ENCODE measurements at places on chromosomes 2 and 18.
A peak's percentile ranks its signal among the peaks of the same experiment; 100 is the strongest.

DNA sequence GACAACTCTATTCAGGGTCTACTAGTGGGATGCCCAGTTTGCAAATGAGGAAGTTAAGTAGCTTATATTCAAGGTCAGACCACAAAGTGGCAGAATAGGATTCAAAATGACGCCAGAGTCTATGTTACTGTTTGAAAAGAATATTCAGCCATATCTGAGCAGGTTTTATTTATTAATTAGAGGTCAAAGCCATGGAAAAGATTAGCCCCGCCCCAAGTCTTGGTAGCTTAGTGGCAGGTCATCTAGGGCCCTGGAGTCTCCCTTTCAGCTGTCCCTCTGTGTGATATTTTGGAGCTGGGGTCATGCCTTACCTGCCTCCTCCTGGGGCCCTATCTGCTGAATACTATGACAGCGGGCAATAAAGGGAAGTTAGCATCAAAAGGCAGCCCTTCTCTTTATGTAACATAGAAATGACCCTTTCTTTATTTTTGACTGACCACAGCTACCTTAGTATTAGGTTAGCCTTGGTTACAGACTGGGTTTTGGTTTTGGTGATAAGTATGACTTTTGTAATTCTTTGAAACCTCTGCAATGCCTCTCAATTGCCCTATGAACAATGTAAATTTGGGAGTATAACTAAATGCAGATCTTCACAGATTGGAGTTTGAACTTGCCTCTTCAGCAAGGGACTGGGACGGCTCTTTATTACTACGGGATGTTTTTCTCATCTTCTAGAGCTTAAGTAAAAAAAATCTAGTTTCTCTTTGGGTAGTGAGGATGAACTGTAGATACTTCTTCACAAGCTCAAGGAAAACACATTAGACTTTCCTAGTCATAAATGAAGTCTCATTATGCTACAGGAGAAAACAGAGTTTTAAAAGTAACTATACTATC lies 153.0 kb upstream of the ITGA4 start:
- DNase-seq: no peak
- H3K27ac ChIP-seq: peak overlapping the region; percentile 6
- no peaks in the 10 kb centered on the region for H3K27me3 ChIP-seq
- H3K36me3 ChIP-seq: no peaks in the 10 kb centered on the region
- H3K4me3 ChIP-seq: no peak overlapping the region

GRCh38 chr2:134634054-134634753 lies 84.6 kb downstream of the TMEM163 start:
- H3K27ac ChIP-seq: no peak overlapping the region
- no peaks in the 10 kb centered on the region for H3K36me3 ChIP-seq
- no peak for DNase-seq
- H3K4me3 ChIP-seq: no peak overlapping the region

DNA sequence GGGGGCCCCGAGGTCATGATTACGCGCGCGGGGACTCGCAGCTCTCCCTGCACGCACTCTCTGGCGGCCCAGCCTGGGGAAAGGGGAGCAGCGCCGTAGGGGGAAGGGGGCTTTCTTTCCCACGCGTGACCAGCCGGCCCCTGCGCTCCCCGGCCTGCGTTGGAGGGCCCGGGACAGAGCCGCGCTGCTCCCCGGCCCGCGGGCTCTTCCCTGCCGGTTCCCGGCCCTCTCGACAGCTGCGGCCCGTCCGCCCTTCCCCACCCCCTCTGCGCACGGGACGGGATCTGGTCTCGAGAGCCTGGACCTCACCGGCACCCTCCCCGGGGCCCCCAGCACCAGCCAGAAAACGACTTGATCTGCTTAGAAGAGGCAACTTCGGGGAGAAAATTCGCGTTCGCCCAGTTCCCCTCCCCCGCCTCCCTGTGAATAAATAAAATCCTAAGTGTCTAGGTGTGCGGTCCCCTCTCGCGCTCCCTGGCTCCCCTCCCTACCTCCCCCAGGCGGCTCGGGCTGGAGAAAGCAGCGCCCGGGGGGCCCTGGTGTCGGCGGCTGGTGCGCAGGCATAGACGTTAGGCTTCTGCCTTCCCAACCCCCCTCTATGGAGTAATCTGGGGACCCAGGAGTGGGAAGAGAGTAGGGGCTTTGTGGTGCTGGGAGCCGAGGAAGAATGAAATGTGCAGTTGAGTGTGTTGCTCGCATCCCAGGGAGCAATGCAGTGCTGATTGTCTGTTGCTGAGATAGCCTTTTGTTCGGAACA lies 803 bp upstream of the FIGN start:
- H3K27me3 ChIP-seq: no peaks in the 10 kb centered on the region
- DNase-seq: peak; percentile 90
- no peaks in the 10 kb centered on the region for H3K36me3 ChIP-seq
- H3K4me1 ChIP-seq: peaks cover 33% of the 10 kb centered on the region
- peak overlapping the region; percentile 86 for H3K27ac ChIP-seq

GRCh38 chr2:234996069-234996940 lies 44.5 kb downstream of the SH3BP4 start:
- peaks cover 51% of the 10 kb centered on the region for H3K4me1 ChIP-seq
- H3K27me3 ChIP-seq: no peaks in the 10 kb centered on the region
- no peak overlapping the region for H3K4me3 ChIP-seq
- peak; percentile 96 for DNase-seq

GRCh38 chr2:98280376-98281102 lies 65.7 kb upstream of the CNGA3 start:
- no peaks in the 10 kb centered on the region for H3K27me3 ChIP-seq
- H3K36me3 ChIP-seq: no peaks in the 10 kb centered on the region
- no peak overlapping the region for H3K4me3 ChIP-seq
- no peak overlapping the region for H3K27ac ChIP-seq

- no peaks in the 10 kb centered on the region for H3K4me1 ChIP-seq
- no peak overlapping the region for H3K27ac ChIP-seq
- DNase-seq: no peak
- H3K4me3 ChIP-seq: no peak overlapping the region
- no peaks in the 10 kb centered on the region for H3K27me3 ChIP-seq
Measured at GRCh38 chr2:155665704-155666103, 666.8 kb downstream of the NR4A2 start.

DNA sequence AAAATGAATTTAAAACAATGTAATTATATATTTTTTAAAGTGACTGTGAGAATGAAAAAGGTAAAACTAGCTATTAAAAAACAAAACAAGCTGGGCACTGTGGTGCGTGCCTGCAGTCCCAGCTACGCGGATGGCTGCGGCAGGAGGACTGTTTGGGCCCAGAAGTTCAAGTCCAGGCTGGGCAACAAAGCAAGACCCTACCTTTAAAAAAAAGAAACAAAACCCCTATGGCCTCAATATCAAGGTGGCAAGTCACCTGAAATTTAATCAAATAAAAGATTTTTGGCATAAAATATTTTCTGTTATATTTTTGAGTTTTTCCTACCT lies 46.9 kb upstream of the STRN start:
- H3K4me3 ChIP-seq: no peak overlapping the region
- no peaks in the 10 kb centered on the region for H3K27me3 ChIP-seq
- no peak overlapping the region for H3K27ac ChIP-seq
- no peaks in the 10 kb centered on the region for H3K4me1 ChIP-seq

- H3K27me3 ChIP-seq: peaks cover 63% of the 10 kb centered on the region
- peaks cover 18% of the 10 kb centered on the region for H3K4me1 ChIP-seq
- no peak overlapping the region for H3K27ac ChIP-seq
- H3K4me3 ChIP-seq: no peak overlapping the region
- peak; percentile 63 for DNase-seq
Measured at GRCh38 chr18:37570336-37570930, 4.8 kb upstream of the CELF4 start.

DNA sequence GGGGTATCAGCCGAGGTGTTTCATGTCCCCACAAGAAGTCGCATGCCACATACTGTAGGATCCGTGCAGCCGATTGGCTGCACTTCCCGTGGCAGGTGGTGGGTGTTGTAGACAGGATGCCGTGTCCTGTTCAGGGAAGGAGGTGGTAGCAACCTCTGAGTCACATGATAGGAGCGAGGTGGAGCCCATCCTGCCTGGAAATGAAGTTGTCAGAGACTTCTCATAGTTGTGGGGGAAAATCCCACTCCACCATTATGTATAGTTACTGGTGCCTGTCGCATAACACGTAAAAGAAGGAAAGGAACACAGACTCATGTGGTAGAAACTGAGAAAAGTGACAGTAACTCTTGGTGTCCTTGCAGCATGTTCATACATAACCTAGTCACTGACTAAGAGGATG lies 91.4 kb upstream of the IL1R2 start:
- H3K4me3 ChIP-seq: no peak overlapping the region
- no peaks in the 10 kb centered on the region for H3K27me3 ChIP-seq
- no peak for DNase-seq
- no peaks in the 10 kb centered on the region for H3K36me3 ChIP-seq
- H3K27ac ChIP-seq: no peak overlapping the region

DNA sequence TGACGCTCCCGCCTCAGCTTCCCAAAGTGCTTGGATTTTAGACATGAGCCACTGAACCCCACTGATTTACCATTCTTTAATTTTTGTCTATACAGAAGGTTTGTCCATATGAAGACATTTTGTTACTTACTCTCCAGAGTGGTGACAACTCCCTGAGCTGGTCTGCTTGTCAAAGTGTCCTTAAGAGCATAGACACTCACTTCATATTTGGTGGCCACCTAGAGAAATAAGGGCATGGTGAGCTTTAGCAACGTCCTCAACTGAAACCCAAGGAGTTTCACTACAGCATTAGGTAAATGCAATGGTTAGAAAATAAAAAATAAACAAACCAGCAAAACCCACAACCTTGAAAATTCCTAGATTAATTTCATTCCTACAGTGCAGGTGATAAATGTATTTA lies 57.8 kb downstream of the FN1 start:
- H3K27ac ChIP-seq: no peak overlapping the region
- no peak for DNase-seq
- no peaks in the 10 kb centered on the region for H3K4me1 ChIP-seq
- peaks cover 70% of the 10 kb centered on the region for H3K36me3 ChIP-seq
- no peaks in the 10 kb centered on the region for H3K27me3 ChIP-seq
- H3K4me3 ChIP-seq: no peak overlapping the region

DNA sequence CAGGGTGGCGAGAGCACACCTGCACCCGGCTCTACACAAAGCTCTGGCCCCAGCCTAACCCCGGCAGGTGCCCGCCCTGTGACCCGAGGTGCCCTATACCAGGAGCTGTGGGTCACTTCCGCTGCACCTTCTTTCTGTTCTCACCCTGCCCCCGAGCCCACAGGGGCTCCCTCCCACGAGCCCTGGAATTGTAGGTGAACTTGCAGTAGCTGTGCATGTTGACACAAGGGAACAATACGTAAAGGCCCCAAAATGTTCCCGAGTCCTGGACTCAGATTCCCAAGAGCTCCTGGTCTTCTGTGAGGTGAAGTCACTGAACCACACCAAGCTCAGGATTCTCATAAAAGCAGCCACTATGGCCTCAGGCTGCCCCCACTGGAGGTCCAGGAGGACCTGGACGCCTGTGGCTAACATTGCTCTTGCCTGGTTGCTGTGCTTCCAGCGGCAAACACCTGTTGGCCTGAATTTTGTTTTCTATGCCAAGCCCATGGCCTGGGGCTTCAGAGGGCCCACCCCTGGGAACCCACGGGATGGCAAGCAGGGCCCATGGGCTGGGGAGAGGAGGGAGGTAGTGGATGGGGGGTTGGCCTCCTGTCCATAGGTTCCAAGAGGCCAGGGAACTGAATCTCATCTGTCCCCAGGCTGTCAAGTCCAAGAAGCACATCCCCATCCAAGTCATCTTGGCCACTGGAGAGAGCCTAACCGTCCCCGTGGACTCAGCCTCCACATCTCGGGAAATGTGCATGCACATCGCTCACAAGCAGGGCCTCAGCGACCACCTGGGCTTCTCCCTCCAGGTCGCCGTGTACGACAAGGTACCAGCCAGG lies 23.2 kb upstream of the GPR17 start:
- no peaks in the 10 kb centered on the region for H3K4me1 ChIP-seq
- H3K27ac ChIP-seq: no peak overlapping the region

- no peaks in the 10 kb centered on the region for H3K36me3 ChIP-seq
- H3K27me3 ChIP-seq: no peaks in the 10 kb centered on the region
- no peak overlapping the region for H3K27ac ChIP-seq
Measured at GRCh38 chr18:11454040-11454439, 155.4 kb upstream of the SLC35G4 start.

DNA sequence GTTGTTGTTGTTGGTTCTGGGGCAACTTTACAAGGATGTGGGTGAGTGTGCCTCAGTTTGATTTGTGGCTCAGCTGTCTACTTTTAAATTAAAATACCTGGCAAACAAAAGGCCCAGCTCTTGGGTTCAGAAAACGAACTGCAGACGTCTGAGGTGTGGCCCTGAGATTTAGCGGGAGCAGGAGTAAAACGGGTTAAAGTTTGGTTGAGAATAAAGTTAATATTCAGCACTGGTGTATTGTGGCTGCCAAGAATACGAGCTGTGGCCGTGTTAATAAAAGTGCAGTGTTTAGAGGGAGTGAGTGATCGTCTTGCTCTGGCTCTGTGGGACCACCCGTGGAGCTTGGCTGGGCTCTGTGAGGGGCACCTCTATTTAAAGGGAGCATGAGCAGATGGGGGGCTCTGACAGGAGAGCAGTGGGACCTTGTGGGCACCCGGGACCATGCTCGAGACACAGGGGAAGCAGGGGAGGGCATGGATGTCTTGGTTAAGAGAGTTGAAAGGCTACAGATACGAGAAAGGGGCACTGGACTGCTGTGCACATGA lies 80.3 kb downstream of the VAPA start:
- H3K27me3 ChIP-seq: no peaks in the 10 kb centered on the region
- H3K36me3 ChIP-seq: no peaks in the 10 kb centered on the region
- H3K27ac ChIP-seq: no peak overlapping the region
- no peak overlapping the region for H3K4me3 ChIP-seq

DNA sequence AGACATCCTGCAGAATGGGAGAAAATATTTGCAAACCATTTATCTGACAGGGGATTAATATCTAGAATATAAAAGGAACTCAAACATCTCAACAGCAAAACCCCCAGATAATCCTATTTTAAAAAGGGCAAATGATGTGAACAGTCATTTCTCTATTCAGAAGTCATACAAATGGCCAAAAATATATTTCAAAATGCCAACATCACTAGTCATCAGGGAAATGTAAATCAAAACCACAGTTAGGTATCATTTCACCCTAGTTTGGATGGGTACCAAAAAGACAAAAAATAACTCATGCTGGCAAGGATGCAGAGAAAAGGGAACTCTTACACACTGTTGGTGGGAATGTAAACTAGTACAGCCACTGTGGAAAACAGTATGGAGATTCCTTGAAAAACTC lies 70.0 kb downstream of the TBR1 start:
- no peaks in the 10 kb centered on the region for H3K27me3 ChIP-seq
- H3K27ac ChIP-seq: no peak overlapping the region
- H3K4me1 ChIP-seq: no peaks in the 10 kb centered on the region
- no peaks in the 10 kb centered on the region for H3K36me3 ChIP-seq

Measured in GM23338 (cell line).